Muscle of back (tissue), 13 donors: ENCODE measurements at places on chromosomes 7 and 10.

DNA sequence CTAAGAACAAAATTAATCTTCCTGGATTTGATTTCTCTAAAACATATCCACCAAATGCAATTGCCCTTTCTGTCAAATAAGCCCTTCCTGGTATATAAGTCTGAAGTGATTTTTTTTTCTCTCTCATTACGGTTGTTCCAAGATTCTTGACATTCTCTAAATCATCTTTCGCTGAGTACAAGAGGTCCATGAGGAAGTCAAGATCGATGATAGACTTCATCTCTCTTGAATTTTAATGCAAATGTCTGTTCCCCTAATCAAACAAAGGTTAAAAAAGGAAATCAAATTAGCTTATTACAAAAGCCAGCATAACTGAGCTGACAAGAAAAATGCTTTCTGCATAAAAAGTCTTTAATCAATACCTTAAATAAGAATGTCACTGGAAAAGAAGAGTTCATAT lies 77.4 kb upstream of the ITGB1 start:
- DNase-seq = no peak

GRCh38 chr10:77117501-77117900 lies 520.1 kb downstream of the KCNMA1 start:
- no peak for DNase-seq

GRCh38 chr10:78830062-78830975 lies 238.4 kb upstream of the ZMIZ1 start:
- DNase-seq = no peak

- no peak for DNase-seq
Observed at GRCh38 chr10:75959209-75959608, 527.8 kb downstream of the LRMDA start.

GRCh38 chr7:69605070-69605469 lies 6.8 kb downstream of the AUTS2 start:
- DNase-seq = no peak

- DNase-seq = no peak
Observed at GRCh38 chr7:8906396-8907075, 473.1 kb downstream of the NXPH1 start.

GRCh38 chr7:124489925-124490324 lies 275.7 kb downstream of the GPR37 start:
- no peak for DNase-seq

DNA sequence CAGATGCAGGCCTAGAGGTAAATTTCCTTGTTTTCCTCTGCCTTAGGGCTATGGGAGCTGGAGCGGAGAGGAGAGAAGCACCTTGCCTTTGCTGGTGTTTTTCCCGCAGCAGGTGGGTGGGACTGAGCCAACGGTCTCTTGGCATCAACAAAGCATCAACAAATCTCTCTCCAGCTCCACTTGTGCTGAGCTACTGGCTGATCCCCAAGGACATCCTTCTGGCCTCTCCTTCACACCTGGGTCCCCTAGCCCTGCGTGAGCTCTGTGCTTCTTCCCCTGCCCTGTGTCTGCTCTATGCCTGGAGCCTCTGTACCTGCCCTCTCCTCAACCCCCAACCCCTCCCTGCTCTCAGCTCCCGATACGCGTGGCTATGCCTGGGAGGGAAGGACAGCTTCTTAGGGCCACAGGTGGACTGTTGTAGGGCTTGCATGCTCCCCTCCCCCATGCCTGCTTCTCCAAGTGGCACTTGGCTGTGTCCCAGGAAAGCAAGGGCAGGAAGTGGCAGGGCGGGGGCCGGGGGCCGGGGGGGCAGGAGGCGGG lies 3.2 kb upstream of the CLDN4 start:
- DNase-seq = no peak

DNA sequence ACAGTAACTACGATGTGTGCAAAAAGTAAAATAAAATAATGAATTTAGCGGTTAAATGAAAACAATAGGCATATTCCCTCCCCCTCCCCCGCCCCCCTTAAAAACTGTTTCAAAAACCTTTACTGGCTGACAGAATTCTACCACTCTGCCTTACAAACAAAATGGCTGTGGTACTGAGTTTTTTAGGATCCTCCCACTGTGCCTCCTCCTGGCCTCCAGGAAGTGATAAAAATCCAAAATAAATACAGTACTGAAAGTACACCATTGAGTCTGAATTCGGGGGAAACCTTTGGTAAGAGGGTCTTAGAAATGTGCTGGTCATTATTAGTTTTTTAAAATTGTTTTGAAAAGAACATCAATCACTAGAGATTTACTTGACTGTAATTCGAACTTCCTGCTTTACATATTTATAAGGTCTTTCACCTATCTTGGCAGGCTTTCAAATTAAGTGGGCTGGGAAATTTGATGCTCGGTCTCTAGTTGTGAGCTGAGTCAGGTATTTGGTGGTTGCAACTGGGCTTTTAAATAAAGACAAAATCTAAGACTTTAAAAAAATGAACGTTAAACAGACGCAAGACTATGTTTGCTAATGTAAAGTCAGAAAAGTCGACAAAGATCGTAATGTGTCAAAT lies 32.5 kb upstream of the EPC1 start:
- DNase-seq = peak; percentile 87

- no peak for DNase-seq
Observed at GRCh38 chr7:96026611-96027010, 254.3 kb downstream of the DYNC1I1 start.

GRCh38 chr7:151060416-151061212 lies 1.2 kb downstream of the SLC4A2 start:
- no peak for DNase-seq

- DNase-seq = no peak
Observed at GRCh38 chr7:149884016-149884415, 10.2 kb downstream of the ATP6V0E2 start.

- DNase-seq = peak; percentile 52
Observed at GRCh38 chr10:116385994-116386809, 41.4 kb upstream of the PNLIPRP3 start.

- DNase-seq = no peak
Observed at GRCh38 chr7:102974366-102975236, 61.8 kb downstream of the LRRC17 start.

DNA sequence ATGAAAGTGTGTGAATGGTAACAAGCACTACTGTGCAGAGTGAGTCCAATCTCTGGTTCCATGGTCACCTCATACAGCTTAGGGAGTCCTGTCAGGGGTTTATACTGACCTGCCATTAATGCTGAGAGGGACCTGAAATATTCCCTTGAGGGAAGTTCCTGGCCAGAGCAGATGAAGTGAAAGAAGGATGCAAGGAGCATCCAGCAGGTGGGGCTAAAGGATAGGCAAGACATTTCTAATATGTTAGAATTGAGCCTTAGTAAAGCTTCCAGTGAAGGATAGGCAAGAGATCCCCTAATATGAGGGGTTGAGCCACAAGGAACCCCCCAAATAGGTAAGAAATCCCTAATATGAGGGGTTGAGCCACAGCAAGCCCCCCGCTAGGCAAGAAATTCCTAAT lies 25.5 kb upstream of the FAM221A start:
- DNase-seq = no peak

DNA sequence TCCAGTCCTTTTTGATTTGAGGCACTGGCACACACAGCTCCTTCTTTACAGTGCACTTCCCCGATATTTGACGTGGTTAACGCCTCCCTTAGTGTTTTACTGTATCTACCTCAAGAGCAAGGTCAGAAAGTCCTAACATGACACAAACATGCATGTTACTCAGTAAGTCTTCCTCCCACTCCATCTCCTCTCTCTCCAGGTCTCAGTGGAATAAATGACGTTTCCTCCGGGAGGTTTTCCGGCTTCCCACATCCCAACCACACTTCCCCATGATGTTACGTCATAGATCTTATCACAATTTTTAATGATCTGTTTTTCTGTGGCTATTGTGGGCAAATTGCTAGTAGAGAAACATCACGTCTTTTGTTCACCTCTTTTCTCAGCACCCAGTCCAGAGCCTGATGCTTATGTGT lies 165.7 kb downstream of the PTPN20 start:
- DNase-seq = no peak

DNA sequence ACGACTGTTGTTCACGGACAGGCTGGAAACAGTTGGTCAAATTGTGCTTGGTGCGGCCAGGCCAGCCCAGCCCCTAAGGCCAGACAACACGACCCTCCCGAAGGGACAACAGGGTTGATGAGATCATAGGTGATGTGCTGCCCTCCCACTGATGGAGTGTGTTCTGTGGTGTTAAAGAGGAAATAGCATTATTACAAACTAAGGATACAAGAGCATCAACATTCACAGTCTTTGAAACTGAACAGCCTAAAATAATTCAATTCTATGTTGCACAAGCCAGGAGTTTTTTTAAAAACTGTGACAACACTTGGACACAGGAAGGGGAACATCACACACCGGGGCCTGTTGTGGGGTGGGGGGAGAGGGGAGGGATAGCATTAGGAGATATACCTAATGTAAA lies 87.6 kb downstream of the FAM53B start:
- no peak for DNase-seq

DNA sequence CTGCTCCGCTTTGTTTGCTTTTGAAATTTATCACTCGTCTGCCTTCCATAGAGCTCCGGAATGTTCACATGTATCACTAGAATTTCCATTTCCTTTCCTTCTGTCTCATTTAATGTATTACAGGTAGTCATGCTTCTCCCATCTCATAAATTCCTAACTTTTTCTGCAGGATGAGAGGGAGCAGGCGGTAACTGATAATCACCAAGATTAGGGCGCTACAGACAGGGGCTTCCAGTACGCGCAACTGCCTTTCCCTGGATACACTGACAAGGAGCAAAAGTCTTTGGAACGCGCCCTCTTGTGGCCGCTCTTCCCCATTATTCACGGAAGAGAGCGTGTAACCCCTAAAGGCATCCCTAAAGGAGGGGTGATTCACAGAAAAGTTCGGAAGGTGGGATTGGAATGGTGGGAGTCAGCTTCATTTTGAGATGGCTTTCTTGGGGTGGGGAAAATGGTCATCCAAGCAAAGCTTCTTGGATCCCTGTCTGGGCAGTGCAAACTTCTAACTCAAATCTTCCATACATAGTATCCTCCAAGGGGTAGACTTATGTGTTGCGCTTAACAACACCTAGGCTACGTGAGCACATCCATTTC lies 6.5 kb downstream of the INHBA start:
- peak; percentile 87 for DNase-seq

DNA sequence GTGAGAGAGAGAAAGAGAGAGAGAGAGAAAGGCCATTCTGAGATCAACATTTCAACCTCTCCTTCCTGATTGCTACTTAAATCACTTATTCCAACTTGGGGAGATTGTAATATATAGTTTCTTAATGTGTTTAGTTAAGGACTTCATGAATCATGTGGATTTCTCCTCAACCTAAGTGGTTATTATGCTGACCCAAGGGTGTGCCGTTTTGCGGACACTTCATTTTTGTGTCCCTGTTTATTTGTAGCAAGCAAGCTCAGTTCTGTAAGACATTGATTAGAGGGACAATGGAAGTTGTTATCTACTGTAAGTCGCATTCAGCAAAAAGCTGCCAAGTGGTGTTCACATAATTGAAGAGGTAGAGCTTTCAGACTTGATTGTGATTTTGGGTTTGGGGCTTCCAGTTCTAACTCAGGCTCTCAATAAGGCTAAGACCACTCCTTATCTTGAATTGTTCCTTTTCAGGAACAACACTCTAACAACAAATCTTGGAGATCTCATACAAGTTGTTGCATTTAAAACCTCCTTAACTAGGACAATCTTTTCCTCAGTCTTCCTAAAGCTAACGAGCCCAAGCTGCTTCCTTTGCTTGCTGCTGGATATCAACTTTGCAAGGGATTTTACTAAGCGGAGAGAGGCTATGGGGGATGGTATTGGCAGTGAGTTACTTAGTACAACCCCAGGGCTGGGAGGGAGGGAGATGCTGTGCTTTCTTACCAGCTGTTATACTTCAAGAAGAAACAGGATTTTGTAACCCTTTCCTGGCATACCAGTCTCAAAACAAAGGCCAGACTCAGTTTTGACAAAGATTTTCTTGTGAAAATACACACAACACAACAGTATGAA lies 19.8 kb upstream of the COL1A2 start:
- DNase-seq = peak; percentile 96

- DNase-seq = no peak
Observed at GRCh38 chr10:95832216-95833041, 75.3 kb upstream of the CC2D2B start.

DNA sequence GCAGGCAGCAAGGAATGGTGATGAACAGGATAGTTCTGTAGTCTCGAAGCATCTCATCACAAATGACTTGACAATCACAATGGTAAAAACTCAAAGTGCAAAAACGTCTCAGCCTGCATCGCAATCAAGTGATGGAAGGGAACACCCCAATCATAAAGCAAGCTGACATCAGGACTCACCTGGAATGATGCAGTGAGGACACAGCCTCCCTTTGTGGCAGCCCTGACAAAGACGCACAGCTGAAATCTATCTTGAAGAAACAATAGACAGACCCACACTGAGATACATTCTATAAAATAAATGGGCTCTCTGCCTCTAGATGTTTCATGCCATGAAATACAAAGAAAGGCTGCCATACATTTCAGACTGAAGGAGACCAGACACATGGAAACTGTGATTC lies 748.0 kb upstream of the IGFBP3 start:
- no peak for DNase-seq

DNA sequence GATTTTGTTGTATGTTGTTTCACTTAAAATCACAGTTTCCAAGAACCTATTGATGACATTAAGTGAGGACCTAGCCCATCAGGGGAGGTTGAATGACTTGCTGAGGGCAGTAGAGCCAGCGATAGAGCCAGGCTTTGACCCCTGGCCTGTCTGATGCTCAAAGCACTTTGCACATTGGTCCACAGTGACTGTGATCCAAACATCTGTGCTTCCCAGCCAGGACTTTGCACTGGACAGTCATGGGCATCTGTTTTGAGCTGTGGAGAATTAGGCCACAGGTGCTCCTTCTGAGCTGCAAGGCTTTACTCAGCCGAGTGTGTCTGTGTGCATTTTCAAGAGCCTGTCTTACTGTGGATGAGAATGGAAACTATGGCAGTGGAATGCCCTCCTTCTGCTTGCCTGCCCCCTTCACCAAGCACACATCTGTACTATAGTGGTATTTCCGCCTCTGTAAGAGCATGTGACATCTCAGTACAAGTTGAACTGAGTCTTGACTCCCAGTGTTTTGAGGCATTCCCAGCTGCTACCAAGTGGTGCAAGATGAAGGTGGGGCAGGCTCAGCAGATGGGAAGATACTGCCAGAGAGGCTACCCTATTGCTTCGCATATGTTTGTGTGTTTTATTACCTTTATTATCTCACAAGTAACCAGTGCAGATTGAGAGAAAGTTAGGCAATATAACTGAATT lies 72.7 kb upstream of the AOAH start:
- DNase-seq = no peak

- no peak for DNase-seq
Observed at GRCh38 chr10:90041585-90041984, 340.2 kb downstream of the KIF20B start.

- no peak for DNase-seq
Observed at GRCh38 chr10:86440874-86441843, 74.6 kb upstream of the GRID1 start.

GRCh38 chr10:17647326-17647725 lies 3.4 kb downstream of the STAM start:
- DNase-seq = no peak

GRCh38 chr7:51236470-51237132 lies 80.0 kb downstream of the COBL start:
- DNase-seq = no peak

GRCh38 chr10:37760817-37761216 lies 96.6 kb downstream of the ZNF248 start:
- DNase-seq = no peak

GRCh38 chr7:5354460-5355232 lies 69.0 kb downstream of the TNRC18 start:
- peak; percentile 13 for DNase-seq
